ENCODE measurements at places on chromosomes 7 and 10. TPM values are rescaled to one million over a fixed set of nuclear protein-coding genes. Genes with fewer than 3 reads are reported as not detected.

Gene C10orf67
- total RNA-seq: 0.28 TPM

Gene ADAM12
- total RNA-seq: 0.09 TPM

Gene PCLO
- 3.1 TPM for total RNA-seq

Gene SORCS1
- not detected for total RNA-seq

Gene WEE2
- total RNA-seq: not detected

Gene TNPO3
- total RNA-seq: 41.4 TPM

Gene KDM7A
- 7.3 TPM for total RNA-seq

Gene TLX1
- total RNA-seq: 2.2 TPM

Gene USP6NL
- total RNA-seq: 12.7 TPM

Gene AP5Z1
- 18.0 TPM for total RNA-seq

Gene NPFFR1
- not detected for total RNA-seq

All from airway epithelial cell (primary cell).